ENCODE measurements at places on chromosomes 16 and 17.

DNA sequence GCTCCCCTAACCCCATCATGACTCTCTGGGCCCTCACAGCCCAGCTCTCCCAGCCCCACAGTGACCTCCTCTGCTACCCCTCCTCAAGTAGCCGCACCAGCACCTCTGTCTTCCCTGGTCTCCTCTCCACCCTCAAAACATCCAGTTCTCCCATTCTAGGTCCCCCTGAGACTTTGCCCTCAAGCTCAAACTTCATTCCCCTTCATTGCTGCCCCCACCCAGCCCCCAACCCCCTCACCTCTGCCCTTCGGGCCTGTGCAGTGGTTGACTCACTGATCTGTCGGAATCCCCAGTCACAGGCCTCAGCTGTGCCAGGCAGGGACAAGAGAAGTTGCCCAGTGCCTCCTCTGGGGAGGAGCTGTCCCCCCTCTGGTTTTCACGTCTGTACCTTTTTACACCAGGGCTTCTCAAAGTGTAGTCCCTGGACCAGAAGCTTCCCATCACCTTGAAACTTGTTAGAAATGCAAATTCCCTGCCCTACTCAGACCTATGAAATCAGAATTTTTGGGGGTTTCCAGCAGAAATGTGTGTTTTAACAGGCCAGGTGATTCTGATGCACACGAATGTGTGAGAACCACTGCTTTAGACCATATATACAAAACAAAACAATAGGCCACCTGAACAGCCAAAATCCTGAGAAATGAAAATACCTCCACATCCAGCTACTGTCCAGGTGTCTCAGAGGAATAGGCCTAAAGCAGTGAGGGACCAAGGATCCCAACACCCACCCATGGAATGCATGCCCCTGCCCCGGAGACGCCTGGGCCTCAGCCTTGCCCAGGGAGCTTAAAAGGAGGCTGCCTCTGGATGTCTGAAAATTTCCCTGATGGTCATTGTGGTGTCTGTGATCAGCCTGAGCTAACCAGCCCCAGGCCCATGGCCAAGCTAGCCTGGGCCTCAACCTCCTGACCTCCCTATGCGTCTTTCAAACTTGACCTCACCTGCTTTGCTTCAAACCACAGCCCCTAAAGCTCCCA is 853 bp upstream of the DOK4 start:
- no peak for DNase-seq

DNA sequence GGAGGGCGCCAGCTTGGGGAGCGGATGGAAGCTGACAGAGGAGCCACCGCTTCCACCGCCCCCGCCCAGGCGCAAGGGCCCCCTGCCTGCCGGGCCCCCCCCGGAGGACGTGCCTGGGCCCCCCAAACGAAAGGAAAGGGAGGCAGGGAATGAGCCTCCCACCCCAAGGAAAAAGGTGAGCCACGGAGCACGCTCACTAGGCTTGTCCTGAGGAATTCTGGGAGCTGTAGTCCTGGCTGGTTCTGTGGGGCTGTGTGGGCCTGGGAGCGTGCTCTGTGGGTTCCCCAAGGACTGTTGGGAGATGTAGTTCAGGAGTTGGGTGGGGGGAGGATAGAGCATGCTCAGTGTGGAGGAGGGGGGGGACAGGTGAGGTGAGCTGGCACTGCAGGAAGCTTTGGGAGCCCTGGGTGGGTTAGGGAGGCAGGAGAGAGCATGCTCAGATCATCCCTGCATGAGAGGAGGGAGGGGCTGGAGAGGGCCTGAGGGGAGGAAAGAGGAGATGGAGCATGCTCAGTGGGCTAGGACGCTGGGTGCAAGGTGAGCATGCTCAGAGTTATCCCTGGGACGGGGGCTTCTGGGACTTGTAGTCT is 4.5 kb downstream of the FBXL19 start:
- DNase-seq: peak; percentile 81

DNA sequence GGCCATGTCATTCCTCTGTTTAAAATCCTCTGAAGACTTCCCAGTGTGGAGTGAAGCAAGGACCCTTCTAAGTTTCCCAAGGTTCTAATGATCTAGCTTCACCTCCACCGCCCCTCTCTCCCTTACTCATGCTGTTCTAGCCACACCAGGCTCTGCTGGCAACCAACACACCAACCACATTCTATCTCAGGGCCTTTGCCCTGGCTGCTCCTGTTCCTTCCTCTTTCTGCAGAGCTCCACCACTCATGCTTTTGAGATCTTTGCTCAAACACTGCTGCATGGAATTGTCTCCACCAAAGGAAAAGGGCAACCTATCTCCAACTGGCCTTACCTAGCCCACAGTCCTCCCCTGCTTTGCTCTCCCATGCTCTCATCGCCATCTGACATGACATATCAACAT is 128.7 kb downstream of the XYLT1 start:
- no peak for DNase-seq

GRCh38 chr17:82006468-82007227 is 16.0 kb downstream of the CENPX start:
- no peak for DNase-seq

- peak; percentile 39 for DNase-seq
Measured at GRCh38 chr16:89395150-89396142, 94.9 kb downstream of the ANKRD11 start.

- no peak for DNase-seq
Measured at GRCh38 chr16:79848719-79849118, 248.2 kb upstream of the MAF start.

- DNase-seq: peak; percentile 88
Measured at GRCh38 chr17:42819939-42820535, 4.0 kb downstream of the BECN1 start.

GRCh38 chr16:30407804-30408534 is 563 bp downstream of the ZNF771 start:
- peak; percentile 56 for DNase-seq

DNA sequence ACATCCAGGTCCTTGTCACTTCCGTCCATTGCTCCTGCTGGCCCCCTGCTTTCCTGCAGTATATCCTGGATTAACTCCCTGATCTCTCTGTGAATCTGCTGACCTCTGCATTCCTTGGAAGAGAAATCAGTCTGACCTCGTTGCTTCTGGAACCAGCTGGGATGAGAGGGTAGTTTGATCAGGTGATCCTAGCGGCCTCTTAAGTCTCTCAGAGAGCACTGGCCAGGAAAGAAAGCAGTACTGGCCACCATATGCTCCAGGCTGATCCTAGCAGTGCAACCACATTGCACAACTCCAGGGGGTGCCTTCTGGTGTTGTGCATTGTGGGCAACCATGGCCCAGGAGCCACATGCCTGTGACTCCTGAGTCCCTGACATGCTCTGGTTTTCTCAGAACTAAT is 79.2 kb downstream of the ARHGAP23 start:
- DNase-seq: peak; percentile 20

- no peak for DNase-seq
Measured at GRCh38 chr17:80169784-80170500, at the start of gene CARD14. Gene CARD14 (plus strand): TSS chr17:80170030. CDS start chr17:80181439, 11,409 bp downstream.

DNA sequence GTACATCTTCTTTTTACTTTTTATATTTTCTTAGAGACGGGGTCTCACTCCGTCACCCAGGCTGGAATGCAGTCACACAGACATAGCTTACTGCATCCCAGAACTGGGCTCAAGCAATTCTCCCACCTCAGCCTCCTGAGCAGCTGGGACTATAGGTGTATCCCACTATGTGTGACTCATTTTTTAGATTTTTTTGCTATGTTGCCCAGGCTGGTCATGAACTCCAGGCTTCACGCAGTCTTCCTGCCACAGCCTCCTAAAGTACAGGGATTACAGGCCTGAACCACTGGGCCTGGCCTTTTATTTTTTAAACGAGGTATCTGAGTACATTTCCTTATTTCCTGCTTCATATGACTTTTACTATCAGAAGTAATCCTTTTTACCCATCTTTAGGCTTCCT is 48.0 kb downstream of the GLG1 start:
- no peak for DNase-seq

DNA sequence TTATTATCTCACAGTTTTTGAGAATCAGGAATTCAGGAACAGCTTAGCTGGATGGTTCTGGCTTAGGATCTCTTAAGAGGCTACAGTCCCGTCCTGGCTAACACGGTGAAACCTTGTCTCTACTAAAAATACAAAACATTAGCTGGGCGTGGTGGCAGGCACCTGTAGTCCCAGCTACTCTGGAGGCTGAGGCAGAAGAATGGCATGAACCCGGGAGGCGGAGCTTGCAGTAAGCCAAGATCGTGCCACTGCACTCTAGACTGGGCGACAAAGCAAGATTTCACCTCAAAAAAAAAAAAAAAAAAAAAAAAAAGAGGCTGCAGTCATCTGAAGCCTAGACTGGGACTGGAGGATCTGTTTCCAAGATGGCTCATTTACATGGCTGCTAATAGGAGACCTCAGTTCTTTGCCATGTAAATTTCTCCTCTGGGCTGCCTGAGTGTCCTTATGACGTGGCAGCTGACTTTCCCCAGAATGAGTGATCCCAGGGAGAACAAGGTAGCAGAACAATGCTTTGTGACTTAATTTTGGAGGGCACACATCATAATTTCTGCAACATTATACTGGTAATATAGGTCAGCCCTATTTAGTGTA is 95.8 kb upstream of the CORO6 start:
- DNase-seq: no peak

DNA sequence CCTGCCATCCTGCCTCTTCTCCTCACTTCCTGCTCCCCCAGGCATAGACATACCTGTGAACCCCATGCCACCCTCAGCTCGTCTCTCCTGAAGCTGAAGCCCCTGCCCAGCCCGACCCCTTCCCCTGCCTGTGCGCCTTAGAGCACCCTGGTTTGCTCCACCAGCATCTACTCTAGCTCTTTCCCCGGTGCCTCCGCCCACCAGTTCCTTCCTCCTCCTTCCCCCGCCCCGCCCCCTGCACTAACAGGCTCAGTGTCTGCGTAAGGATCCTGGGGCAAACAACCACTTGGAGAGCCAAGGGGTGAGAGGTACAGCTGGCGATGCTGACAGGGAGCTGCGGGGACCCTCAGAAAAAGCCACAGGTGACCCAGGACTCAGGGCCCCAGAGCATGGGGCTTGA is 1.9 kb downstream of the GPR142 start:
- peak; percentile 67 for DNase-seq

- no peak for DNase-seq
Measured at GRCh38 chr17:80248894-80249710, 11.6 kb upstream of the RNF213 start.

- no peak for DNase-seq
Measured at GRCh38 chr17:40374821-40375498, 10.4 kb upstream of the GJD3 start.

- no peak for DNase-seq
Measured at GRCh38 chr17:19709841-19710240, 6.5 kb downstream of the SLC47A2 start.

DNA sequence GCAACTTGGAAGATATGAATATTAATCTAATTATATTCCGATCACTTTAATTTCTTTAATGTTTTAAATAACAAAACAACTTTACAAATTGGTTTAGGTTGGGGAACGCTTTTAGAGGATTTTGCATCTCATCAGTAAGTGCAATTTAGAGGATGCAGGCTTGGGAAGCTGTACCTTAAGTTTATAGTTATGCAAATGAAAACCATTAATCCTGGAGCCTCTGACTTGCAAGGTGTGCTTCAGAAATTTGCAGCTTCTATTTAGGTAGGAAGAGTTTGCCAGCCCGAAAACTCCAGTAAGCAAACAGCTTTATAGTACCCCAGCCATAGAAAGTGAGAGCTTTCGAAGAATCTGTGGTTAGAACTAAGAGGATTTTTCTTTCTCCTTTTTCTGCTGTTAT is 547.0 kb downstream of the MAF start:
- DNase-seq: no peak

- DNase-seq: no peak
Measured at GRCh38 chr17:1743088-1743439, 393 bp downstream of the SERPINF2 start.

DNA sequence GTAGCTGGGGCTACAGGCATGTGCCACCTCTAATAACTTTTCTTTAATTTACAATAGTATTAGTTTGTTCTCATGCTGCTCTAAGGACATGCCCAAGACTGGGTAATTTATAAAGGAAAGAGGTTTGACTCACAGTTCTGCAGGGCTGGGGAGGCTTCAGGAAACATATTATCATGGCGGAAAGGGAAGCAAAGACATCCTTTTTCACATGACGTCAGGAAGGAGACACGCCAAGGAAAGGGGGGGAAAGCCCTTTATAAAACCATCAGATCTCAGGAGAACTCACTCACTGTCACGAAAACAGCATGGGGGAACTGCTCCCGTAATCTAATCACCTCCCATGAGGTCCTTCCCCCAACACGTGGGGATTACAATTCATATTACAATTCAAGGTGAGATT is 18.3 kb downstream of the IL4R start:
- no peak for DNase-seq

DNA sequence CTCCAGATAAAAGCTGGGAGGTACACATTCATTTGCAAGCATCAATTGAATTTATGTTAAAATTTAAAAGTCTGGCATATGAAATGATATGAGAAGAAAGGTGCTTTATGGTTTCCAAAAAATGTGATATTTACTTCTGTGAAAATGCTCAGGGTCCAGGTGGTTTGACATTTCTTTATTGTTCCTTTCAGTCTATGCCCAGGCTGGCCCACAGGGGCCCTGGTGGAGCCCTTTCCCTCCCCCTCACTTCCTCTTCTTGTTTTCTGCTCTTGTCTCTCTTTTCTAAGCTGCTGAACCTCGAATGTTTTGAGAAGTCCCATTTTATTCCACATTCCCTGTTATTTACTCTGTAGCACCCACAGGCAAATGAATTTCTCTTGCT is 127.8 kb downstream of the HS3ST3B1 start:
- no peak for DNase-seq

GRCh38 chr17:80743181-80743771 is 198.6 kb downstream of the RPTOR start:
- no peak for DNase-seq

- DNase-seq: peak; percentile 92
Measured at GRCh38 chr17:77472468-77473310, 331.9 kb downstream of the SEC14L1 start.

DNA sequence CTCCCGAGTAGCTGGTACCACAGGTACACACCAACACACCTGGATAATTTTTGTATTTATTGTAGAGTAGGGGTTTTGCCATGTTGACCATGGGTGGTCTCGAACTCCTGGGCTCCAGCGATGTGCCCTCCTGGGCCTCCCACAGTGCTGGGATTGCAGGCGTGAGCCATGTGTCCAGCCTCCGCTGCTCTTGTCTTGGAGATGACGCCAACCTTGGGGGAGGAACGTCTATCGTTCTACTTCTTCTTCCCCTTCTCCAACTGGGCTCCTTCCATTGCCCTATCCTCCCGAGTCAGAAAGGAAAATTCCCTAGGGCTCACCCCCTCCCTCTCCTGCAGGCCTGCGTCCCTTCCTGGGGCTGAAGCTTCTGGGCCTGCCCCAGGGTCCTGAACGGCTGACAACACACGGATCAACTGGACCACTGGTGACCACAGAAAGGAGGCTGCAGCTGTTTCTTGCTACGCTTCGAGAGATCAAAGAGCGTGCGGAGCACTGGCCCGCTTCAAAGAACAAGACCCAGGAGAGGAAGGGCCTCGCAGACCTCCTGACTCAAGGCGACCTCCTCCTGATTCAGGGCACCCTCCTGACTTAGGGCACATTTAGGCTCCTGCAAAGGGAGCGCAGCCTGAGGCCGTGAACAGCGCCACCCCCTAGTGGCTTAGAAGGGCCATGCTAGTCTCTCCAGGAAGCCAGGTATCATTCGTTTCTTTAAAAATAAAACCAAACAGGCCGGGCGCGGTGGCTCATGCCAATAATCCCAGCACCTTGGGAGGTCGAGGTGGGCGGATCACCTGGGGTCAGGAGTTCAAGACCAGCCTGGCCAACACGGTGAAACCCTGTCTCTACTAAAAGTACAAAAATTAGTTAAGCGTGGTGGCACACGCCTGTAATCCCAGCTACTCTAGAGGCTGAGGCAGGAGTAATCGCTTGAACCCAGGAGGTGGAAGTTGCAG is 48.5 kb upstream of the HELZ start:
- peak; percentile 75 for DNase-seq

GRCh38 chr16:29990883-29991570 is 4.4 kb downstream of the HIRIP3 start:
- no peak for DNase-seq

GRCh38 chr16:6019490-6019991 is 921.9 kb upstream of the EEF2KMT start:
- peak; percentile 85 for DNase-seq
